ENCODE measurements at places on chromosomes 11 and 22.

- DNase-seq, result no peak
These were observed 31.2 kb downstream of the AMPD3 start for GRCh38 chr11:10486161-10486840.

GRCh38 chr11:35927104-35927503, 16.8 kb upstream of the LDLRAD3 start:
- no peak for DNase-seq

GRCh38 chr22:45626198-45626651, 45.4 kb upstream of the ATXN10 start:
- DNase-seq, result no peak

GRCh38 chr11:104164028-104164520, at the start of gene PDGFD:
Gene PDGFD, minus strand, starts transcription at chr11:104164147.
- peak; percentile 48 for DNase-seq

DNA sequence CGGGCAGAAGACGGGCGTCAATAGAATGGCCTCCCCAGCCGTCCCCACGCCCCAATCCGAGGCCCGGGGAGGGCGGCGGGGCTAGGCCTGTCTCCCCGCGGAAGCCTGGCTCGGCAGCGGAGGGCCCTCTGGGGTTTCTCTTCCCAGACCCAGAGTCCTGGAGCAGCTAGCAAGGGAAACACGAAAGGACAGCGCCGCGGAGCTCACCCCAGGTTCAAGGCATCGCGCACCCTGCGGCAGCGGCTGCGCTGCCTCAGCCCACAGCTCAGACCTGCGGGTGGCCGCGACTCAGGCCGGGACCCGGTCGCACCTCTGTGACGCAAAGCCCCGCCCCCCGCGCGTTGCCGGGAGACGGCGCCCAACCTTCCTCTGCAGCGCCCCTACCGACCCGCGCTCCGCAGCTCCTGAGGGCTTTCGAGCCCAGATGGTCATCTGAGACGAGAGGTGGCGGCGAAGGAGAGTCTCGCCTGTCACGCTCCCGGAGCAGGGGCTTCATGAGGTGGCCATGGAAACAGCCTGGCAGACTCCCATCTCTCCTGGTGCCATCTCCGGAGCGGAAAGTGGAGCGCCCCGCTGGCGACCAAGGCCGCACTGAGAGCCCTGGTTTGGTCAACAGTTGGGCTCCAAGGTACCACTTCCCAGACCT, at the start of gene RNF141:
TSS of gene RNF141 (minus strand) at position 273 of the 646 bp plus-strand sequence. CDS start 7,029 bp downstream, outside the sequence.
- peak; percentile 91 for DNase-seq

GRCh38 chr11:125842321-125842948, 9.3 kb downstream of the PATE4 start:
- DNase-seq, result no peak

GRCh38 chr22:43230971-43231723, 44.2 kb upstream of the TTLL12 start:
- peak; percentile 26 for DNase-seq

- DNase-seq, result no peak
These were observed 3.4 kb upstream of the P2RY6 start for GRCh38 chr11:73268671-73269271.

GRCh38 chr11:7977232-7977917, 9.8 kb upstream of the EIF3F start:
- DNase-seq, result no peak

- DNase-seq, result no peak
These were observed 177.1 kb upstream of the B3GAT1 start for GRCh38 chr11:134589129-134589528.

DNA sequence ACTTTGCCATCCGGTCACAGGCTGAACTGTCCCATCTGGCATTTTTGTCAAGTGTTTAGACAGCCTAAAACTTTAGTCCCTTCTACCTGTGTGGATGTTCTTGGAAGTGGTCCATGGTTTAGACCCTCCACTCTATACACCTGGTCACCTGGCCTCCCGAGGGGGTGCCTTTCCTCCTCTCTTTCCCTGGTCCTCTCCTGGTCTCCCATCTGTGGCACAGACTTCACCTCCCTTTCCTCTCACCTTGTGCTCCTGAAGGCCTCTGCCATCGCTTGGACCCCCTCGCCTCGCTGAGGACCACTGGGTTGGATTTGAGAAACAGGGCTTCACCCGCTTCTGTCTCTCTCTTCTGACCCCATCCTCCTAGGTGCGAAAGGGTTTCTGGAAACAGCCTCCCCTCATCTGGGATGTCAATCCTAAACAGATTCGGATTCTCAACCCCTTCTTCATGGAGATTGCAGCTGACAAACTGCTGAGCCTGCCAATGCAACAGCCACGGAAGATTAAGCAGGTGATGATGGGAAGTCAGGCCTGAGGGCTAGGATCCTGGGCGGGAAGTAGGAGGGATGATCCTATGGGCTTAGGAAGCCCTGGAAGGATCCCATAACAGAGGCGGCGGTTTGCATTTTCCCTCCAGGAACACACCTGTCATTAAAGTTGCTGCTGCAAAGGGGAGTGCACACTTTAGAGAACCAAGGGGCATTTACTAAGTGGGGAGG, 53.6 kb downstream of the ST3GAL4 start:
- DNase-seq, result no peak

DNA sequence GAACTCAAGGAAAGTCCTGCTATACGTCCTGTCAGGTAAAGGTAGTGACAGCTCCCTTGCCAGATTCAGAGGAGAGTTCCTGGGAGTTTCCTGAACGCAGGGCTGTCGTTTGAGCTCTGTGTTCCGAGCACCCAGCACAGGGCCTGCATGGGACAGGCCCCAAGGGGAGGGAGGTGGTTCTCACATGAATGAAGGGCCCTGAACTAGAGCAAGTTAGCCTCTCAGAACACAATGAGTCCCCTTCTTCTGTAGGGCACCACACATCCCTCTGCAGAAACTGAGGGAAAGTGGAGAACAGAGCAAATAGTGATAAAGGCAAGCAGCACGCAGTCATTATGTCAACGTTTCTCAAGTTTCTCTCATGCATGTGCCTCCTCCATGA, 35.3 kb downstream of the NEU3 start:
- DNase-seq, result no peak

GRCh38 chr11:43681401-43681942, 934 bp downstream of the HSD17B12 start:
- peak; percentile 39 for DNase-seq

- no peak for DNase-seq
These were observed 415.2 kb downstream of the TENM4 start for GRCh38 chr11:79025622-79026021.

GRCh38 chr11:70470127-70470526, 71.8 kb downstream of the CTTN start:
- DNase-seq, result no peak

- no peak for DNase-seq
These were observed 8.4 kb upstream of the MMP20 start for GRCh38 chr11:102633385-102634026.

- peak; percentile 39 for DNase-seq
These were observed 428.2 kb downstream of the BUD13 start for GRCh38 chr11:116344601-116345000.

GRCh38 chr11:114448749-114449482, 9.6 kb downstream of the REXO2 start:
- DNase-seq, result no peak

GRCh38 chr22:32896891-32897290, 95.4 kb downstream of the TIMP3 start:
- DNase-seq, result no peak

DNA sequence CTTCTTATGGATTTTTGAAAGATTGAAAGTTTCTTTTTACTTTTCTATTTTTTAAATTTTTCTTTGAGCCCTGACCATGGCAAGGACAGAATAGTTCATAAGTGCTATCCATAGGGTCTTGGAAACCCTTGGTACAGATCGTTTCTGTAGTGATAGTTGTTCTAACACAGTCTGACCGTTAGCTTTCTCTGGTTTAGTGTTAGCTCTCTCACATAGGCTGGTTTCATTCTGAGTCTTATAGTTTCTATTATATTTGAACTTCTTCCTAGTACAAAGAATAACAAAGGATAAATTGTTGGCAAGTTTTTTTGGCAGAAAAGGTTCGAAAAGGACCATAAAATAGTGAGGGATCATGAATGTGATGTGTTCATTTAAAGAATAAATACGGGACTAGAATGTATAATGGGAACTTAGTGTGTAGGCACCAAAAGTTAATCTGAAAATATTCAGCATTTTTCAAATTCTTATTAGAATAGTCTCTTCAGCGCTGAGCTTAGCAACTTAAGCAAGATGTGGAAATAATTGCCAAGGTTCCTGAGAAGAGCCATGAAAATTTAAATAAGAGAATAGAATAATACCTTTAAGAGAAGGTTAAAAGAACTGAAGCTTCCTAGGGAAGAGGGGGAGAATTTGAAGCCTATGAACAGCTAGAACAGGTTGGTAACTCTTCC, 24.1 kb downstream of the FDX1 start:
- no peak for DNase-seq

- DNase-seq, result no peak
These were observed 2.5 kb upstream of the OR52D1 start for GRCh38 chr11:5486003-5486402.

- DNase-seq, result no peak
These were observed 183.2 kb upstream of the NECTIN1 start for GRCh38 chr11:119912229-119912628.

- DNase-seq, result no peak
These were observed 12.1 kb downstream of the OR10D3 start for GRCh38 chr11:124195189-124195734.

- DNase-seq, result no peak
These were observed 2.6 kb upstream of the NPTXR start for GRCh38 chr22:38846412-38846811.

GRCh38 chr11:113675003-113675561, 31.0 kb downstream of the TMPRSS5 start:
- DNase-seq, result no peak

DNA sequence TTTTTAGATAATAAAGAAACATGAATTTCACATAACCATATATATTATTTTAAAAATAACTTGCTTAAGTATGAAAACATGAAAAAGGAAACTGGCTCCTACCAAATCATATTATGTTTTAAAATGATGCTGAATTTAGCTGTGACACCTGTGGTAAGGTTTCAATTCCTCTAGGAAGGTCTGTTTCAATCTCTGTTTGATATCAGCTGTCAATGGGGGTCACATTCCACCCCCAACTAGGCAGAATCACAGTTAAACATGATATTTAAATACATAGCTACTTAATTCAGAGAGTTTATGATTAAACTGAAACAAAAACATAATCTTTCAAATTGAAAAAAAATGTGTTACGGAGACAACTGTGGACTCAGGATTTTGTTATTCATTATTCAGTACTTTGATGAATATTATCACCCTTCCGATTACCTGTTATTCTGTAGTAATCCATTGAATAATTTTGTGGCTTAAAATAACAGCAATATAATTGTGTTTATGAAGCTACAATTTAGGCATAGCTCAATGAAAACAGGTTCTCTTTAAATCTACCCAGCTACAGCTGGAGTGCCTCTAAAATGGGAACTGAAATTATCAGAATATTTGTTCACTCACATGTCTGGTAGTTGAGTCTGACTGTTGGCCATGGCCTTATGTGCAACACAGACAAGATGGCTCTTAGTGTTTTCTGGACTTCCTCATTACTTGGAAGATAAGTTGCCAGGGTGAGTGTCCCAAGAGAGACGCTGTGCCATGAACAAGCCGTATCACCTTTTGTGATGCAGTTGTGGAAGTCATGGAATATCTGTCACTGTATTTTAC, 244.6 kb upstream of the ANO3 start:
- no peak for DNase-seq

DNA sequence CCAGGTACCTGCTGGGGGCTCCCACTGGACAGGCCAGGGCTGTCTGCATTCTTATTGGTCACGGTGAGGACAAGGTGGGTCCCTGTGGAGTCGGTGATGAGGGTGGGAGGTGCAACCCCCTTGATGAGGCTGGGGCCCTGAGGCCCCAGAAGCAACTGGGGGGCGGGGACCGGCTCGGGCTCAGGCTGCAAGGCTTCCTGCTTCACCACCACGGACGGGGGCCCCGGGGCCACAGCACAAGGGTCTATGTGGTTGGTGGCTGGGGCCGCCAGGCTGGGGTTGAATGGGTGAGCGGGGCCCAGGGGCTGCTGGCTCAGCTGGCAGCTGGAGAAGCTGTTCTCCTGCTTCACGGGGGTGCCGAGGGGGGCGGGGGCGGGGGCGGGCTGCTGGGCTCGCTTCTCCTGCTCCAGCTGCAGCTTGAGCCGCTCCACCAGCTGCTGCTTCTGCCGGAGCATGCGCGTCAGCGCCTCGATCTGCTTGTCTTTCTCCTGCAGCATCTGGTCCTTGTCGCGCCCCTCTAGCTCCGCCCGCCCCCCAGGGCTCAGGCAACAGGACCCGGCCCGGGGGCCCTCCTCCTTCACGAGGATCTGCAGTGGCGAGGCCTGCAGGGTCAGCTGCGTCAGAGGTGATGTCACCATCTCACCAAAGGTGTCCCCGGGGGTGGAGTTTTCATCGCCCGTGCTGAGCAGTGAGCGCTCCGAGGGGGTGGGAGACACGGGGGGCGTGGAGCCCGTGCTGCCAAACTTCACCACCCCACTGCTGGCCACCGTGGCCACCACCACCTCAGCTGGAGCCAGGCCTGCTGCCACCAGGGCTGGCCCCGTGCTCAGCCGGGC, 48.2 kb downstream of the SGSM3 start:
- DNase-seq, result peak; percentile 46

DNA sequence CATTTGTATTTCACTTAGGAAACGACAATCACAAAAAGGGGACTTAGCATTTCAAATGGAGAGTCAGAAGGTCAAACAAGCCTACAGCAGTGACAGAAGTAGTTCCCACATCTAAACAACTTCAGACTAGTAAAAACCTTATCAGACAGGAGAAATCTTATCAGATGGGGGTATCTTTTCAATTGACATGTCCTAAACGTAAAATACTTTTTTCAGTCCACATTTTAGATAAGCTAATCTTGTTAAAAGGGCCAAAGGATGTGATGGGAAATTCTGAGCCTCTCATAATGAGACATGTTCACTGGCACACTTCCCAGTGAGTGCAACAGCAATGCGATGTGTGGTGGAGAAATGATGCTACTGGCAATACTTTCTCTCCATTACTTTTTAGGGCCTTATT, 2.4 kb downstream of the MAPK1 start:
- no peak for DNase-seq

GRCh38 chr11:71171576-71171975, 80.8 kb downstream of the SHANK2 start:
- no peak for DNase-seq

GRCh38 chr11:120696597-120697218, 185.2 kb downstream of the GRIK4 start:
- no peak for DNase-seq

- DNase-seq, result no peak
These were observed 6.8 kb downstream of the CECR2 start for GRCh38 chr22:17375914-17376614.

GRCh38 chr11:70688142-70688541, 289.8 kb downstream of the CTTN start:
- no peak for DNase-seq

DNA sequence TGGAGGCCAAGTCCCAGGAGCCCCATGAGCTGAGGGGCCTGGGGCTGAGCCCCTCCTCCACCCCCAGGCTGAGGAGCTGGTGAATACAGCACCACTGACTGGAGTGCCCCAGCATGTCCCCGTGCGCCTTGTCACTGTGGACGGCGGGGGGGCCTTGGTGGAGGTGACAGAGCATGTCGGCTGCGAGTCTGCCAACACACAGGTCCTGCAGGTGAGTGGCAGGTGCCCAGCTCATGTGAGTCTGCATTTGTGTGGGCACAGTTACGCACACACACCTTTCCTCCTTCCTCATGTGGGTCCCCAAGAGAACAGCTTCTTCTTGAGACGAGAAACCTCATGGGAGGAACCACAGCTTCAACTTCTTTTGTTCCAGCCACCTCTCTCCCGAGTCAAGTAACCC, 7.7 kb downstream of the TMEM132A start:
- no peak for DNase-seq
